ENCODE measurements at places on chromosomes 7 and 10. TPM values are rescaled to one million over a fixed set of nuclear protein-coding genes. Genes with fewer than 3 reads are reported as not detected.

The SFRP5 gene
- total RNA-seq: 183 TPM

- DNase-seq: peak; percentile 5
Observed at GRCh38 chr10:72503241-72503640, 122.6 kb downstream of the MICU1 start.

DNA sequence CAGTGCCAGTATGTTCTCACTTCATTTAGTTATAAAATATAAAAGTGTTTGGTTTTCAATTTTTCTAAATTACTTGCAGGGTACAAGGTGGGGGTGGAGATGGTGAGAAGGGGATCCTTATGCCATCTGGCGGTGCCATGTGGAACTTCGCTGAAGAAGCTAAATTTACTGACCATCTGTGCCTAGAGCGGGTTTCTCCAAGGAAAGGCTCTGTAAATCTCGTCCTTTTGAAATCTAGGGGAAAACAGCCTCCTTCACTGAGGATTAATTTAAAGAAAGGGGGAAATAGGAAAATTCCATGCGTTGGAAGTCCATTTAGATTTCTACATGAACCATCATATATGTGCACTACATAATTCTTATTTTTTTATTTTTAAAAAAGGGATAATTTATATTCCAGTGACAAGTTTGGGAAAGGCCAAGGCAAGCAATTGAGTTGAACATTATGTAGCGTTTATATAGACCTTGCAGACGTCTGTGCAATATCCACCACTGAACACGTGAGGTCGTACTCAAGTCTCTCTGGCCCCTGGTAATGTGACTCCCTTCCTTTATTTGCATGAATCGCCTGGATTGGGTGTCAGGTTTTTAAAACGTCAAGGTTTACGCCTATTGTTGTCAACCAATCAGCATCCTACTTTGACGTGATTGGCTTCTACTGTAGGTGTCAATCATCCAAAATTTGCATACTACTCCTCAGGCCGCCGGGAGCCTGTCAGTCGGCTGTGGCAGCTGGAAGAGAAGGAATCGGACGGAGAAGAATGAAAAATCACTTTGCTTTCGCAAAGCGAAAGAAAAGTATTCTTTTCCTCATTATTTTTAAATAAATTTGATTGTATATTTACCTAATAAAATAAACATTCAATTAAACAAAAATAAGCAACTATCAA is 297.1 kb upstream of the NFE2L3 start:
- peak; percentile 84 for DNase-seq

GRCh38 chr7:10644849-10645248 is 328.8 kb upstream of the PHF14 start:
- no peak for DNase-seq

- DNase-seq: no peak
Observed at GRCh38 chr7:28371846-28372245, 40.5 kb upstream of the CREB5 start.

- no peak for DNase-seq
Observed at GRCh38 chr10:65742906-65743305, 1182.9 kb upstream of the LRRTM3 start.

DNA sequence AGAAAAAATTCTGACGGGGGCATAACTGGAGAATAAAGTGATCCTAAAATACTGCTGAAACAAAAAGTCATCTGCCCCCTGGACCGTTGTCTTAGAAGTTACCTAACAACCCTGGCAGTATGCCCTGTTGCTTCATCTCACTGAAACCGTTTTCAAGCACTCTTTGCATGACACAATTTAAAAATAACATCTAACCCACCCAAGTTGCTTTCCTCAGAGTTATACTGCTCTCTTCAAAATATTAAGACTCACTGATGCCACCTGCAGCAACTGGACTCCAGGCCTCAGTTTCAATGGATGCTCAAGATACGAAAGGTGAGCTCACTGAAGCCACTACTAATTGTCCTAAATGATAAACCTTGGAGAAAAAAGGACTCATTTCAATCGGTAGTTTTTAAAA is 57.4 kb downstream of the CDK6 start:
- DNase-seq: peak; percentile 27

DNA sequence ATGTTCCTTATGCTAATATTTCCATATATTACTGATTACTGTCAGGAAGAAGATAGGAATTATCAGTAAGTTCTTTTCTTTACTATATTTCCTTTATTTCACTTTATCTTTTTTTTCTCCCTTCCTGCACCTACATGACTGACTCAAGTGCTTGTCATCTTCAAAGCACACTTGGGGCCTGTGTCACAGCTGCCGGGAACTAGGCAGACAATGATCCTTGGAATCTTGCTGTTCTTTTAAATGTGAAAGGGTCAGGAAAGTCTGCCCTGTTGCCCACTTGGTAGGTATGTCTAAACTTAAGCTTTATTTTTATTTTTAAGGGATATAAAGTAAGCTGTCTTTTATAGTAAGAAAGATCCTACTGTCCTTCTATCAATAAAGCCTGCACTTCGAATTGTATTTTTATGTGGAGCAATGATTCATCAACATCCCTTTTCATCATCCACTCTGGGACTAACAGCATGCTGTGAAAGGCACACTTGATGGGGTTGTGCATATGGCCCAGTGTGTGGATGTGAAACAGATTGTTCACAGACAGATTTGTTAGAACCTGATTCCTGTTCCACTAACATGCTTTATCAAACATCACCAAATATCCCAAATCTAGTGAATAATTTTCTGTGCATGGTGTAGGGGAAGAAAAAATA is 556.9 kb downstream of the DNAJB9 start:
- DNase-seq: no peak

DNA sequence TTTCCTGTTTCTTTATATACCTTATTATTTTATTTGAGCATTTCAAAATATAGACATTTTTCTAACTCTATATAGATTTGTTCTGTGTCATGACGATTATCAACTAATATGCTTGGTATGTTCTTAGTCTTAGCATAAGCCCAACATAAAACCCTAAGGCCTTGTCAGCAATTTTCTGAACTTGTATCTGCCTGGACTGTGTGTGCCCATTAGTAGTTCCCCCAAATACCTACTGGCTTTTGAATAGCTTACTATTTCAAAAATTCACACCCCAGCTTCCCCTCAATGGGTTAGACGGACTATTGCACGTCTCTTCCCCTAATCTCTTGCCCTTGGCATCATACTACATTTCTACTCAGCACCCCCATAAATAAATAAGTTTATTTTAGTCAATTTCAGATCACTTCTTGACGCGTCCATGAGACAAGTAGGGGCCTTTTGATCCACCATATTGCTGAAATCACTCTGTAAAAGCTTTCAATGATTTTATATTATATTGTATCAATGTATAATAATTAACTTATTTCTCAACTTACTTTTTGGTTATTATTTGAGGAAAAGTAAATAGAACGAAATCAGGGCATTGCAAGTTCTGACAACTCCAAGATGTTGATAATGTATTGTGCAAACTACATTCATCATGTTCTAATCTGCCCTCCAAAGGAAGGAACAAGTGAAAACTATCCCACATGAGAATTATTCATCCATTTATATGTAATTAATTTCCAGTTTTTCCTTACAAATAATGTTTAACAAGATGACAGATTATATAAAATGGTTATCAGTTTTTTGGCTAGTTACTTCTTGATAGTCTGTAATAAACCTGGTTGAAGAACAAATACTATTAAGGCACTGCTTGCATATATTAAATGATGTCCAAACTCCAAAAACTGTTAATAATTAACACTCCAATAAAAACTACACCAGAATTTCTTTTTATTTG is 1.1 kb upstream of the AKR1C3 start:
- DNase-seq: no peak
